ENCODE measurements at places on chromosomes 5 and 9. TPM values are rescaled to one million over a fixed set of nuclear protein-coding genes. Genes with fewer than 3 reads are reported as not detected.

TNFSF8 gene
- 76.2 TPM for total RNA-seq

TMEM174 gene
- total RNA-seq: not detected

TTC23L gene
- not detected for total RNA-seq

EIF4E1B gene
- total RNA-seq: not detected

HEMGN gene
- 2.2 TPM for total RNA-seq

SV2C gene
- total RNA-seq: 0.10 TPM

ECPAS gene
- total RNA-seq: 55.5 TPM

LRRC70 gene
- total RNA-seq: 0.47 TPM

IL4 gene
- total RNA-seq: not detected

IDNK gene
- total RNA-seq: 7.2 TPM

KCNV2 gene
- total RNA-seq: not detected

GABBR2 gene
- not detected for total RNA-seq

CFAP77 gene
- total RNA-seq: not detected

NREP gene
- total RNA-seq: 22.8 TPM
